ENCODE measurements at places on chromosomes 16 and 17.
A peak's percentile ranks its signal among the peaks of the same experiment; 100 is the strongest.

DNA sequence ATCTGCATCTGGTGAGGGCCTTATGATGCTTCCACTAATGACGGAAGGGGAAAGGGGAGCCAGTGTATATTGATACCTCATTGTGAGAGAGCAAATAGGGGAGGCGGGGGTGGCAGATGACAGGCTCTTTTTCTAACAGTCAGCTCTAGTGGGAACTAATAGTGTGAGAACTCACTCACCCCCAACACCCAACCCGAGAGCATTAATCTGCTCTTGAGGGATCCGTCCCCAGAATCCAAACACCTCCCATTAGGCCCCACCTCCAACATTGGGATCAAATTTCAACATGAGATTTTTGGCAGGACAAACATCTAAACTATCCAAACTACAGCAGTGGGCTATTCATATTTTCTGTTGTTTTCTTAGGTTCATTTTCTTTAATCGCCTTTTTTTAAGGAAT lies 54.4 kb downstream of the BPTF start:
- no peak for DNase-seq

DNA sequence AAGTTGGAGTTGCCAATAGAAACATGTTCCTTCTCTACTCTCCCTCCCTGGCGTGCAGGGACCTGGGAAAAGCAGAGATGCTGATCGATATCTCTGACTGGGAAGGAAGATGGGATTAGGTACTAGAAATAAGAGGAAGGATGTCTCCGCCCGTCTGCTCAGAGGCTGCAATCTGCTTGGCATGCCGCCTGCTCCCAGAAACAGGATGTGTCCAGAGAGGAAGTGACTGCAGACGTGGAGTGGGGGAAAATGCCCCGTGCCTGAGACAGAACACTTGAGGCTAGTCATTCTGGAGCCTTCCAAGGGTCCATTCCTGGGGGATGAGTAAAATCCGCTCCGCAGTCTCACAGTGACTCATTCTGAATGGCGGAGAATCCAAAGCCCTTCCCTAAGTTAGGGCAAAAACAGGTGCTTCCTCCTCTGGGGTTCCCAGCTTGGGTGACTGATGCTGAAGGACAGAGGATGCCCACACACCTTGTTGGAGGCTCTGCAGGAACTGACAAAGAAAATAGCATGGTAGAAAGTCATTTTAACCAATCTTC lies 45.0 kb upstream of the SMURF2 start:
- peak; percentile 100 for DNase-seq

GRCh38 chr17:44014133-44014436 lies 678 bp downstream of the TMEM101 start:
- no peak for DNase-seq

DNA sequence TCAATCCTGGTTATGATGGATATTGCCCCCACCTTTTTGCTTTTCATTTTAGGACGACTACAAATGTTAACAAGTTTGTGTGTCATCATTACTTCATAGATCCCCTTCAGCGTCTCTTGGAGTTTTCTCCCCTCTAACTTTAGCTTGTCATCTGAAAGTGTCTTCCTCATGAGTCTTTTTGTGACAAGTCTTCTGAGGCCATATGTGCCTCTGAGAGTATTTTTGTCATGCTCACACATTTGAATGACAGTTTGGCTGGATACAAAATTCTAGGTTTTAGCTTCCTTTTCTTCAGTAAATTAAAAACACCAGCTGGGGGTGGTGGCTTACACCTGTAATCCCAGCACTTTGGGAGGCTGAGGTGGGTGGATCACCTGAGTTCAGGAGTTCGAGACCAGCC lies 203.8 kb upstream of the CHMP6 start:
- no peak for DNase-seq

- peak; percentile 38 for DNase-seq
These were observed 13.5 kb upstream of the SMIM5 start for GRCh38 chr17:75619506-75620431.

GRCh38 chr16:525520-526180 lies 1.9 kb upstream of the CAPN15 start:
- DNase-seq = peak; percentile 88
